ENCODE measurements at places on chromosomes 3 and 15.
A peak's percentile ranks its signal among the peaks of the same experiment; 100 is the strongest.

- DNase-seq = no peak
Measured at GRCh38 chr3:8027954-8028353, 473.7 kb upstream of the LMCD1 start.

GRCh38 chr15:91783008-91783407 is 70.5 kb upstream of the SLCO3A1 start:
- no peak for DNase-seq

DNA sequence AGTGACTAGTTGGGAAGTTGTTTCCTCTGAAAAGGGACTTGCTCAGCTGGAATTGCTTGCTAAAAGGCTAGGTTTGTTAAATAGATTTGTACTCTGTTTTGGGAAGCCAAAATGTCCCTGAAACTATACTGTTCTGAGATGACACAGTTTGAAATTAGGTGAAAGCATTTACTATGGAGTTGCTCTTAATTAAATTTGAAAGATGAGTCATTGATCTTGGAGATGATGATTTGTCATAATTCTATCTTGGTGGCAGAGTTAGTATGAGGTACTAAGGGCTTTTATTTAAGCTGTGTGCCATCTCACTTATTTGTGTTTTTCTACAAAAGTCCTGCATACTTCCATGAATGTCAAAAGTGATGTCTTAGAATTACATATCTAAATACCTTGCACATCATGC is 320.9 kb downstream of the PTPRG start:
- no peak for DNase-seq

GRCh38 chr3:33312361-33312760 is 35.1 kb downstream of the FBXL2 start:
- no peak for DNase-seq

- DNase-seq = no peak
Measured at GRCh38 chr3:172840463-172840862, 89.9 kb downstream of the ECT2 start.

DNA sequence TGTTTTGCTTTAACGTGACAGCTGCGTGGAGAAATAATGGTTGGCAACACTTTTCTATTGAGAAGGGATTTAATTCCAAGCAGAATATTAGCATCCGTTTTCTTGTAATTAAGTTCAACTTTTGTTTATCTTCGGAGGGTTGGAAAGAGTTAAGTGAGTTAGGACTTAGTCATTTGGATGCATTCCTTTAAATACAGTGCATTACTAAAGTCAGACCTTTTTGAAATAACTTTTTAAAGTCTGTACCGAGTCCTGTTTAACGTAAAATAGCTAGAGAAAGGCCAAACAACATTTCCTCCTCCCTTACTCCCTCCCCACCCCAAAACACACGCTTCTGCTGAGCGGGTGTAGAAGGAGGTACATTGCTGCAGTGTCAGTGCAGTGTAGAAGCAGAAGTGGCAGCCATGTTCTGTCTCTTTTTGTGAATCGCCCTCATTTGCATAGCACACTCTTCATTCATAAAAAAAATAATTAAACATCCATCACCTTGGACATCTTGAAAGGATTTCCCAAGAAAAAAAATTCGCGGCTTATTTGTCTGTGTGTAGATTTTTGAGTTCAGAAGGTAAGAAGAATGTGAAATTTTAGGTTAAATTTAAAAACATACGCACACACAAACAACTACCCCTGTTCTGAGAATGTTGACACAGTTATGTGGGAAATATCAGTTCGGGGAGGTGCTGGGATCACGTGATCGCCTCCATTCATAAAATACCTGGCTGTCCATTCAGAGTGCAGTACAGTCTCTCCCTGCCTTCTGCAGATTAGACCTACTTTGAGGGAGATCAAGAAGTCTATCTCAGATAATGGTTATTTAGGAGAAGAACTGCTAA is 1.6 kb downstream of the SPRED1 start:
- DNase-seq = peak; percentile 68

GRCh38 chr3:36548712-36549111 is 168.4 kb downstream of the STAC start:
- DNase-seq = no peak

GRCh38 chr3:109943181-109943580 is 605.8 kb upstream of the DPPA4 start:
- DNase-seq = no peak

All from hematopoietic multipotent progenitor cell treated with erythropoietin and hydrocortisone succinate and interleukin-3 and kit ligand, for 15 days (in vitro differentiated cells).